ENCODE measurements at places on chromosomes 6 and 20. TPM values are rescaled to one million over a fixed set of nuclear protein-coding genes. Genes with fewer than 3 reads are reported as not detected.
A peak's percentile ranks its signal among the peaks of the same experiment; 100 is the strongest.

LRRN4 gene
- polyA plus RNA-seq: 8.8 TPM

ABT1 gene
- polyA plus RNA-seq: 14.9 TPM

GRIK2 gene
- polyA plus RNA-seq: 12.1 TPM

ADGRF5 gene
- polyA plus RNA-seq: 34.2 TPM

HAO1 gene
- 0.27 TPM for polyA plus RNA-seq

DNA sequence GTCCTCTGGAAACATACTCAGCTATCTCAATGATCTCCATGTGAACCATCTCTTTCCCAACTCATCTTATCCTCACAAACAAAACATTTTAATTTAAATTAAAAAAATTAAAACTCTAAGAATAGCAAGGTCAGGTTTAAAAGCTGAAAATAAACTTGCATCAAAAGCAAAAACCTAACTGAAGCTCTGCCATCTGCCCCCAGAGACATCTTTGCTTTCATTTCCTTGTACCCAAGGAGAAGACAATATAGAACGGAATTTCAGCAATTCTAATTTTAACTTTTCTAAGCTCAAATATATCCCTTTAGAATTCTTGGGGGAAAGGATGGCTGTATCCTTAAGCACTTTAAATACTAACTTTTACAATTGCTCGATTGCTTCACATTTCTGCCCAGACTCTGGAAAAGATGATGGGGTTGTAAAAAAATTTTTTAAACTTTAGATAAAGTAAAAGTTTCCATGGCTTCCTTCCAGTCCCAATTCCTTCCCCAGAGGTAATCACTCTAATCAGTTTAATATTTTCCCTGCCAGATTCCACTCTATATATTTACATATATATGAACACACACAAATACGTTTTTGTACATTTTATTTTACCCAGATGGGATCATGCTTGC, 69.2 kb upstream of the SMIM29 start:
- no peak for DNase-seq

TUBE1 gene
- polyA plus RNA-seq: 24.6 TPM

GRCh38 chr20:2874456-2874855, 1.2 kb downstream of the PTPRA start:
- no peak for DNase-seq

GRCh38 chr6:36759148-36759759, 61.6 kb downstream of the RAB44 start:
- DNase-seq: no peak

INSM1 gene
- polyA plus RNA-seq: not detected

SIRPA gene
- 25.1 TPM for polyA plus RNA-seq

GRCh38 chr20:51340451-51340840, 202.1 kb downstream of the NFATC2 start:
- DNase-seq: no peak

GRCh38 chr6:22809370-22809769, 240.0 kb downstream of the HDGFL1 start:
- DNase-seq: no peak

DNA sequence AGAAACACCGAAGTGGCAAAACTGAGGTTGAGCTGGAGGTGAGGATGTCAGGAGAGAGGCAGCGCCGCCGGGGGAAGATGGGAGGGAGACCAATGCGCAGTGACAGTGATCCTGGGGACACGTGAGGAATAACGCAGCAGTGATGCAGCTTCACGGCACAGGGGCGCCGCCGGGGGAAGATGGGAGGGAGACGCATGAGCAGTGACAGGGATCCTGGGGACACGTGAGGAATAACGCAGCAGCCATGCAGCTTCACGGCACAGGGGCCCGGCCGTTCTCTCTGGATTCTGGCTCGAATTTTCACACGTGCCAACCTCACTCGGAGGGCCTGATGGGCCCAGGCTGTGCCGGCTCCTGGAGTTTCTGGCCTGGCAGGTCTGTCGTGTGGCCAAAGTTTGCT, 94.7 kb downstream of the SMOC2 start:
- no peak for DNase-seq

DNA sequence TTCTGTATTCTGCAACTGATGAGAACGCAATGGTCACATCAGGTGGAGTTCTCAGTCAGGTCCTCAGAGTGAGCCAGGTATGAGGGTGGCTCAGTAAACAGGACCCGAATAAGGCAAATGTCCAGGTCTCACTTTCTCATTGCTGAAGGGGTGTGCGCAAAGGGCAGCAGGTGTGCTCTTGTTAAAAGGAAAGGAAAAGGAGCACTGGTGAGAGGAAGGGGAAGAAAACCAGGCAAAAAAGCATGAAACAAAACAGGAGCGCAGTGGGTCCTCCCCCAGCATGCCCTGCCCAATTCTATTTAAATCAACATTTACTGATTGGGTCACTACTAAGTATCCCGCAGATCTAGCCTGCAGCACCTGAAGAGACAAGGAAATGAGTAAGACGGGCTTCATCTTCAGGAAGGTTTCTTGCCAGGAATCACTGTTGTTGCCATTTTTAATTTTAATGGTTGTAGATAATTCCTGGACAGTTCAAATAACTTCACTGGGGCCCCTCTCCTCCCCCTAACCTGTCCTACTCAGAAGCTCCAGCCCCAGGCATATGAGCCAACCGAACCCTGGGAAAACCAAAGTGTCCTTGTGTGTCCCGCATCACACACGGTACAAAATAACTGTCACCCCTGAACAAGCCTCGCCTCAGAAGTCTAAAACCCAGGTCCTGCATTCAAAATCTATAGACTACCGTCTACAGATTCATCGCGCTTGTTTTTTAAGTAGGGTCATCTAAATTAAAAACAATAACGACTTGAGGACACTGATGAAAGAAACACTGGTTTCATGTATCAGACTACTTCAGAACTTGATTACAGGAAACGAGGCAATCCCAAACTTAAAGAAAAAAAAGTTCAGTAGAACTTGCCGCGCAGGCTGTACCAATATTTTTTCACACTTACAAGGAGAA, 980 bp downstream of the MBOAT1 start:
- DNase-seq: no peak

DNA sequence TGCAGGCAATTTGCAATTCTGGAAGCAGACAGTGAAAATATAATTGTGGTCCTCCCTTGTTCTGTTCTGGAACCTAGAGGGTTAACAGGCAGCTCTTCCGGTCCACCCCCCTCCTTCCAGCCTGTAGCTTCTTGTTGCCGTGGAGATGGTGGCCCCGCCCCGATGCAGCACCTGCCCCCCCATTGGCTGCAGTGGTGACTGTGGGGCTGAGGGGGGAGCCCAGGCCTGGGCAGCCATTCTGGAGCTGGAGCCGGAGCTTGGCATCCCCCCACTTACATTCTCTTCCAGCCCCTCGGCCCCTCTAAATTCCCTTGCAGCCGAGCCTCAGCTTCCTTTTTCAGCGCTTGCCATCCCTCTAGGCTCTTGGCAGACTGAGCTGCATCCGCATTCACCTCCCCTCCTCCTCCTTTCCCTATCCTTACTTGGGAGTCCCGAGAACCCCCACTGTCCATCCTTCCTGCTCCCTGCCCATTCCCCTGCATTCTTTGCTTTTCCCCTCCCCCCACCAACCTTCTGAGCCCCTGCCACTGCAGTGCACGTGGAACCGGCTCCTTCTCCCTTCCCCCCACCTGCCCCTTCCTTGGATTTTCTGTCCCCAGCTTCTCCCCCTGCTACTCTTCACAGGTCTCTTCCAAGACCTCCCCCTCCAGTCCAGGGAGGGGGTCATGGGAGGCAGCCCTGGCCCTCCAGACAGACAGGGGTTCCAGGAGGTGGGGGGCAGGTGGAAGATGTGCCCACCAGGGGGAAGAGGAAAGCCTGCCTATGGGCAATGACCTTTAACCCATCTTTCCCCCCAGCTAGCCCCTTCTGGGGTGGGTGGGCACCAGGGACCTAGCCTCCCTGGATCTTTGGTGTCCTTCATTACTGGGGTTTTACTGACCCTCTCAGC, 11.4 kb downstream of the SYNGAP1 start:
- no peak for DNase-seq

GRCh38 chr6:15096894-15097837, 148.7 kb upstream of the JARID2 start:
- no peak for DNase-seq

GRCh38 chr6:166471797-166472260, 89.1 kb upstream of the MPC1 start:
- no peak for DNase-seq

DNA sequence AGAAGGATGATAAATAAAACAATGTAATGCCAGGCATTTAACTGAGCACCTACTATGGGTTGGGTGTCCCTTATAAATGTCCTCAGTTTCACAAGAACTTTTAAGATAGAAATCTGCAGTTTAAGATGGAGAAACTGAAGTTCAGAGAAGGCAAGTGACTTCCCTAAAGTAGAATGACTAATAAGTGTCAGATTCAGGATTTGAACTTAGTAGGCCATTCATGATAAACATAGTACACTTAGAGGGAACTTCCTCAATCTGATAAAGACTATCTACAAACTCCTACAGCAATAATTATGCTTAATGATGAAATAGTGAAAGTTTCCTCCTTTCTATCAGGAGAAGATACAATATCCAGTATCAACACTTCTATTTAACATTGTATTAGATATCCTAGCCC, 43.9 kb downstream of the NCR2 start:
- DNase-seq: no peak

- peak; percentile 12 for DNase-seq
Measured at GRCh38 chr6:40957616-40958492, 81.2 kb downstream of the UNC5CL start.
